Colonic mucosa (tissue), 4 donors: ENCODE measurements at places on chromosomes 7 and 10. TPM values are rescaled to one million over a fixed set of nuclear protein-coding genes. Genes with fewer than 3 reads are reported as not detected.
A peak's percentile ranks its signal among the peaks of the same experiment; 100 is the strongest.

- DNase-seq, result no peak
Measured at GRCh38 chr7:25402532-25402931, 174.2 kb upstream of the NPVF start.

DNA sequence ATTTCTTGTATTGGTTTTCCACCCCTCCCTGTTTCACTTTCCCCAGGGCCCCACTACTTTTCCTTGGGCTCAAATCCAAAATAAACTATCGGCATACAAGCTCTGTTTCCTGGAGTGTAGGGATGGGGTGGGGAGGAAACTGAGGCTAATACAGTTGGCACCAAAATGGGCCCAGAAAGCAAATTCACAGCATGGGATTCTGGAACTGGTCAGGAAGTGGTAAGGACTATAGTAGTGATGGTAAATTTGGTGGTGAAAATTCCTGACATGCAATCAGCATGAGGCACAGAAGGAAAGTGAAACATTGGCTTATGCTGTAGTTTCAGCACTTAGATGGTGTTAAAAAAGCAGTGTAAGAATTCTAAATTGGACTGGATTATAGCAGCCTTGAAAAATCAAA, 8.7 kb upstream of the SAMD9L start:
- DNase-seq, result no peak

DNA sequence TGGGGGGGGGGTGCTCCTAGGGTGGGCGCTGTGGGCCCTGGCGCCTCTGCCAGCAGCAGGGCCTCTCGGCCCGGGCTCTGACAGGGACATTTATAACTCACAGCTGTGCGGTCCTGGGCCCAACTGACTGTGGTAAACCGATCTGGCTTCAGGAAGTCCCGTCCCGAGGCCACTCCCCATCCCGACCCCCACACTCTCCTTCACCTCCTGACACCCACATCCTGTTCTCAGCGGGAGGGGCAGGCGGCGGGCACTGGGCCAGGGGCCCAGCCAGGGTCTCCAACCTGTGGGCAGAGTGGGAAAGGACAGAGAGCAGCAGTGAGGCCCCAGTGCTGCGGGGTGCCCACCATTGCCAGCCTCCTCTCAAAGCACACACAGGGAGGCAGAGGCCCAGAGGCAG, 69.1 kb downstream of the ZMIZ1 start:
- DNase-seq, result no peak

- peak; percentile 20 for DNase-seq
Measured at GRCh38 chr10:7410301-7410861, 453 bp downstream of the SFMBT2 start.

DNA sequence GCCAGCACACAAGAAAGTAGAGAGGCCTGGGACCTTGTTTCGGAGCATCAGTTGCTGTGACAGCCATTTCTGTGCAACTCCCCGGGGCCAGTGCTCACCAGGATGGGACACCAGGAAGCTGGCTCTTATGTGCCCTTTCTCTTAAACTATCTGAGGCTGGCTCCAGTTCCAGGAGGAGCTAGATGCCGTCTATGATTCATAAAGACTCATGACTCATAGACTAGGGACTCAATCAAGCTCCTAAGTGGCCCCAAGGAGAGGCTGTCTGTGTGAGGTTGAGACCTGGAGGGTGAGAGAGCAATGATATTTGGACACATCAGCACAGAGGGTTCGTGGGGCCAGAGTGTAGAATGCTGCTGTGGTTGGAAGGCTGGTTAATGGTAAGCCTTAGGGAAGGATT, 580.1 kb downstream of the CCSER2 start:
- no peak for DNase-seq

DNA sequence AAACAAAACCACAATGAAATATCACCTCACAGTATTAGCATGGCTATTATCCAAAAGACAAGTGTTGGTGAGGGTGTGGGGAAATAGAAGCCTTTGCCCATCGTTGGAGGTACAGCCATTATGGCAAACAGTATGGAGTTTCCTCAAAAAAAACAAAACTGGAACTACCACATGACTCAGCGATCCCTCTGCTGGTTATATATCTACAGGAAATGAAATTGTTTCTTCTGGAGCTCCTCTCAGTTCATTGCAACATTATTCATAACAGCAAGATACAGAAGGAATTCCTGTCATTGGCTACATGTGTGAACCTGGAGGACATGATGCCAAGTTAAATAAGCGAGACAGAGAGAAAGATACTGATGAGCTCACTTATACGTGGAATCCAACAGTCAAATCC, 2.4 kb upstream of the UBE3C start:
- no peak for DNase-seq

- no peak for DNase-seq
Measured at GRCh38 chr10:21524526-21525366, 736 bp downstream of the SKIDA1 start.

- DNase-seq, result peak; percentile 87
Measured at GRCh38 chr7:512541-513311, 6.9 kb downstream of the PDGFA start.

- no peak for DNase-seq
Measured at GRCh38 chr10:28719789-28720436, 42.6 kb downstream of the BAMBI start.

GRCh38 chr7:1679966-1680730, 10.1 kb downstream of the ELFN1 start:
- DNase-seq, result no peak

DNA sequence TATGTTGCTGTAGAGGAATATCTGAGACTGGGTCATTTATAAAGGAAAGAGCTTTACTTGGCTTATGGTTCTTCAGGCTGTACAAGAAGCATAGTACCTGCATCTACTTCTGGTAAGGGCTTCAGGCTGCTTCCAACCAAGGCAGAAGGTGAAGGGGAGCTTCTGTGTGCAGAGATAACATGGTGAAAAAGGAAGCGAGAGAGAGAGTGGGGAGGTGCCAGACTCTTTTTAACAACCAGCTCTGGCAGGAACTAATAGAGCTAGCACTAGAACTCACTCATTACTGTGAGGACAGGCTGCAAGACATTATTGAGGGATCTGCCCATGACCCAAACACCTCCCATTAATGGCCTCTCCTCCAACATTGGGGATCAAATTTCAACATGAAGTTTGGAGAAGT, 94.5 kb downstream of the KIF20B start:
- no peak for DNase-seq

- DNase-seq, result no peak
Measured at GRCh38 chr10:43294241-43294658, 27.4 kb upstream of the RASGEF1A start.

DNA sequence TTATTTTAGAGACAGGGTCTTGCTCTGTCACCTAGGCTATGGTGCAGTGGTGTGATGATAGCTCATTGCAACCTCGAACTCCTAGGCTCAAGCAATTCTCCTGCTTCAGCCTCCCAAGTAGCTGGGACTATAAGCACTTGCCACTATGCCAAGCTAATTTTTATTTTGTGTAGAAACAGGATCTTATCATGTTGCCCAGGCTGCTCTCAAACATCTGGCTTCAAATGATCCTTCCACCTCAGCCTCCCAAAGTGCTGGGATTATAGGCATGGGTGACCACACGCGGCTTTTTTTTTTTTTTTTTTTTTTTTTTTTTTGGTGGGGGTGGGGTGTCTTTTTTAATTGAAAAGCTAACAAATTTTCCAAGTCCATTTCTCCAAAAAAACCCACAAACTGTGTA, 18.4 kb downstream of the HPS6 start:
- DNase-seq, result no peak

- peak; percentile 15 for DNase-seq
Measured at GRCh38 chr10:80275756-80276155, 13.7 kb downstream of the MAT1A start.

DNA sequence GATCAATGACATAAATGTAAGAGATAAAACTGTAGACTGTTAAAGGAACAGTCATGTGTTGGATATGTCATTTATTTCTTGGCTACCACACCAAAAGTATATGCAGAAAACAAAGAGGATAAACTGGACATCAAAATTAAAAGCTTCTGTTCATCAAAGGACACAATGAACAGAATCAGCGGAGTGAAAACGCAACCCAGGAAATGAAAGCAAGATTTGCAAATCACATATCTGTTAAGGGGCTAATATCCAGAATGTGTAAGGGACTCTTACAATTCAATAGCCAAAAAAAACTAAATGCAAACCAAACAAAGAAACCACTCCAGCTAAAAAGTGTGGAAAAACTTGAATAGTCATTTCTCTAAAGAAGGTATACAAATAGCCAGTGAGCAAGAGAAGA, 164.3 kb downstream of the ZMYND11 start:
- no peak for DNase-seq

DNA sequence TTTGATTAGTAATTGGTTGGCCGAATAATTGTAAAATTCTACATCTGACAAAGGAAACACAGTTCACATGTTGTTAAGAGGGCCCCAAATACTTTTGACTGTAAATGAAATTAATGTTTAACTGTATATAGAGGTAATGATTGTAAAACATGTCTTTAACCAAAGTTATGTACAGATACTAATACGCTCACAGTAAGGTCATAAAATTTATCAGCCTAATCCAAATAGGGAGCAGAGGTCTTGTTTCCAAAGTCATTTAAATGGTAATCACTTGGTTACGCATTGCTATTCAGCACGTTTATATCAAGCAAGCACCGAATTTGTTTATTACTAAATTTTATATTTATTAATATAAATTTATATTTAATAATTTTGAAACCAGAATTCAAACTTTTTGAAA, 1.4 kb downstream of the PHYHIPL start:
- DNase-seq, result no peak

DNA sequence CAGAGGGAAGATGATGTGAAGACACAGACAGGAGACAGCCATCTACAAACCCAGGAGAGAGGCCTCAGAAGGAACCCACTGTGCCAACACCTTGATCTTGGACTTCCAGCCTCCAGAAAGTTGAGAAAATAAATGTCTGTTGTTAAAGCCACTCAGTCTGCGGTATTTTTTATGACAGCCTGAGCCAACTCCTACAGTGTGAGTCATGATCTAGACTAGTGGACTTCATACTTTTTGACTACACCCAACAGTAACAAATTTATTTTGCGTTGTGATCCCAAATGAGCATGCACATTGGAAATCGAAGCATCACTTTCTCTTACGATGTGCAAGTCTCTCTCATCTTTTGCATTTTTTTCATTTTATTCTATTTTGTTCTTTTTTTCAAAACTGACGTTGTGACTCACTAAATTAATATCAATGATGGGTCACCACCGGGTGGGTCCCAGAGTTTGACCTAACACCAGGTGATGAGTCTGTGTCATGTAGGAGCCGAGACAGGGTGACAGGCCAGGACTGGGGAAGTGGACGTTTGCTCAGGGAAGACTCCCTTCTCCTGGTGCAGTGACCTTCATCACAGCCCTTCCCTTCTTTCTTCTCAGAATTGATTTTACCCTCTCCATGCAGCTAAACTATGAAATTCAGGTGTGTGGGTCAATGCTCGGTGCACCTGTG, 28.9 kb downstream of the PHYH start:
- DNase-seq, result peak; percentile 45

GRCh38 chr10:69086001-69086509, 1.8 kb upstream of the SRGN start:
- no peak for DNase-seq

DNA sequence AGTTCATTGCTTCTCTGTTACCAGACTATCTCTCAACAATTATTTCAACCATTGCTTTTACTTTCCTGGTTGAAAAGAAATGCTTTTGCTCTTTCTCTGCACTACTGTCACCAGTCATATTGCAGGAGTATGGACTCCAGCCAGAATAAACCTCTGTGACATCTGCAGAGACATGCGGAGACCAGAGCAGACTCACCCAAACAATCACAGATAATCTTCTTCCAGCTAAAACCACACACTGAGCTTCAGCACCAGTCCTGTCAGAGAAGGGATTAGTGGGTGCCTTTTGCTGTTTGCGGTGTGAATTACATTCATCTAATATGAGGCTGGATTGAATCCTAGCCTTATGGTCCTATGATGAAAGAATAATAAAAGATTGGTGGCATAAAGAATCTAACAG, 258.6 kb downstream of the CNTNAP2 start:
- no peak for DNase-seq

DNA sequence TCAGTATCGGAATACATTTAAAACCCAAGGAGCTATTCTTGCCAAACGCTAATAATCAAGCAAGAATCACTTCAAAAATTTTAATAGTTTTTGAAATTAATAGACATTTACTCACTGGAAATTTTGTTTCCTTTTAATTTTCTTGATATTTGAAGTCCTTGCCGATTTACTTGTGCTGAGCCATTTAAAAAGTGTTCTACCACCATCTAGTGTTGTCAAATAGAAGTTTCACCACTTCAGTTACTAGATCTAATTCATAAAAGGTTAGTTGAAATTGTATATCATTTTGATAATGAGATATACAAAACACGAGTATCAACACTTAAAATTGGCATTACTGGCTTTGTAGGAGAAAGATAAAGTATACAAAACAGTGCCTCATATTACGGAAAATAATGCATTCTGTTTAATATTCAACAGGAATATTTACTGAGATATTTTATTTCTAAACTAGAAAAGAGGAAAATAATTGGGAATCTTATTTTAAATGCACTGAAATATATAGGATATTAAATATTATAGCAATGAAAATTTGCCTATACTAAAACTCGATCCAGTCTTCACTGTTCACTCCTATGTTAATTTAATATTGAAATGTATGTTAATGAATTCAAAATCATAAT, 664.8 kb upstream of the SEMA3D start:
- no peak for DNase-seq

DNA sequence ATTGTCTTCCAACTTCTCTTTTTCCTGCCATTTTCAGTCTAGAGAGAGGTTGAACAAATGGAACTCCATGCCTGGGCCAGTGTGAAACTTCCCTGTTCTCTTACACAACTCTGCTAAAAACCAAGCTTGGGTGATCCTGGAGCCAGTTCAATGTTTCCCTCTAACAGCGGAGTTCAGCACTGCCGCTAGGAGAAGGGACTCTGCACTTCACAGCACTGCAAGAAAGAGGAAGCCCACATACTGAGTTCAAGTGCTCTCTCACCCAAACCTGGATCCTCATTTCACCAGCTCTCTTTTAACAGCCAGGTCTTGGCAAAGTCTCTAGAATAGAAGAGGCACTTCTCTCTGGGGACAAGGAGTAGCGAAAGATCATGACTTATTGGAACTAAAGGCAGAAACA, 18.8 kb downstream of the FOXI2 start:
- no peak for DNase-seq

NPVF gene
- not detected for total RNA-seq

SPDYE11 gene
- not detected for total RNA-seq

CD36 gene
- total RNA-seq, result 8.7 TPM

OR13A1 gene
- total RNA-seq, result not detected

ITGA8 gene
- 3.5 TPM for total RNA-seq

BLNK gene
- total RNA-seq, result 13.5 TPM

PRTFDC1 gene
- 8.1 TPM for total RNA-seq

MMD2 gene
- total RNA-seq, result not detected

GNAT3 gene
- total RNA-seq, result not detected
